Activated T-cell treated with anti-CD3 and anti-CD28 coated beads for 1 hour (primary cell): ENCODE measurements at places on chromosomes 16 and 17.

- no peak for DNase-seq
Measured at GRCh38 chr17:78395155-78395554, 16.7 kb downstream of the PGS1 start.

DNA sequence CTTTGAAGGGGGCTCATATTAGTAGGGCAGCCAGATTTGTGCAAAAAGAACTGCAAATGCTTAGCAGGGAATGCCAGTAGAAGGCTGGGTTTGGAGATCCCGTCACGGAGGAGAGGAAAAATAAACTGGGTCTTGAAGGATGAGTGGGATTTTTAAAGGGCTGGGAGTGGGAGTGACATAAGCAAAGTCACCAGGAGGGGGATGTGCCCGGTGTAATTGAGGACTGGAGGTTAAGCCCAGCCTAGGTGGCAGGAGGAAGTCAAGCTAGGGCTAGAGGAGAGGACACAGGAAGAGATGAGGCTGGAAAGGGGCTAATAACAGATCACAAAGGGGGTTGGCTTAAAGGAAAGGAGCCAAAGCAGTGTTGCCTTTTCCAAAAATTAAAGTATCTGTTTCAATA is 23.2 kb upstream of the LONP2 start:
- DNase-seq = no peak

GRCh38 chr17:10731408-10731879 is 1.6 kb upstream of the TMEM220 start:
- DNase-seq = no peak

DNA sequence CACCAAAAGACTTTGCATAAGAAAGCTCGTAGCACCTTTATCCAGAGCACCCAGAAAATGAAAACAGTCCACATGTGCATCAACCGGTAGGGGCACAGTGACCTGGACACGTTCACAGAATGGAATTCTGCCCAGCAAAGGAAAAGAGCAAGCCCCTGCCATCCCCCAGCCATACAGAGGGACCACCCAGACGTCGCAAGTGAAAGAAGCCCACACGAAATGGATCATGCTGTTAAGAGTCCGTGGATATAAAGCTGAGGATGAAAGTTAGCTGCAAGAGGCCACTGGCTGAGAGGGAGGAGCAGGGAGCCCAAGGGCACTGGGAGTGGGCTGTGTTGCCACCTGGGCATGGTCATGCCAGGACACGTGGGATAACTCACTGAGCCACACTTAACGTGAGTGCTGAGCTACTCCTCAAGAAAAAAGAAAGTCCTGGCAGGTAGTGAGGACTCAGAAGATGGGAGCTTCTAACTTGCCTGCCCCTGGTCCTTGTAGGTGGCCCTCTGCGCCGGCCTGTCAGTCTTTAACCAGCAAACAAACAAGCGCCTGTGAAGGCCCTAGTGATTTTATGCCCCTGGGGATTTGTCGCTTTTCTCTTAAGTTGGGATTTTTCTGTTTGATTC is 190.7 kb downstream of the C16orf95 start:
- no peak for DNase-seq

- DNase-seq = no peak
Measured at GRCh38 chr17:78329263-78330059, 30.4 kb downstream of the SOCS3 start.

GRCh38 chr17:14214271-14214670 is 22.4 kb downstream of the CDRT15 start:
- no peak for DNase-seq

- no peak for DNase-seq
Measured at GRCh38 chr17:50634224-50634914, at the start of gene ABCC3. Gene ABCC3 (plus strand): TSS chr17:50634881. CDS start chr17:50634937, 56 bp downstream.

DNA sequence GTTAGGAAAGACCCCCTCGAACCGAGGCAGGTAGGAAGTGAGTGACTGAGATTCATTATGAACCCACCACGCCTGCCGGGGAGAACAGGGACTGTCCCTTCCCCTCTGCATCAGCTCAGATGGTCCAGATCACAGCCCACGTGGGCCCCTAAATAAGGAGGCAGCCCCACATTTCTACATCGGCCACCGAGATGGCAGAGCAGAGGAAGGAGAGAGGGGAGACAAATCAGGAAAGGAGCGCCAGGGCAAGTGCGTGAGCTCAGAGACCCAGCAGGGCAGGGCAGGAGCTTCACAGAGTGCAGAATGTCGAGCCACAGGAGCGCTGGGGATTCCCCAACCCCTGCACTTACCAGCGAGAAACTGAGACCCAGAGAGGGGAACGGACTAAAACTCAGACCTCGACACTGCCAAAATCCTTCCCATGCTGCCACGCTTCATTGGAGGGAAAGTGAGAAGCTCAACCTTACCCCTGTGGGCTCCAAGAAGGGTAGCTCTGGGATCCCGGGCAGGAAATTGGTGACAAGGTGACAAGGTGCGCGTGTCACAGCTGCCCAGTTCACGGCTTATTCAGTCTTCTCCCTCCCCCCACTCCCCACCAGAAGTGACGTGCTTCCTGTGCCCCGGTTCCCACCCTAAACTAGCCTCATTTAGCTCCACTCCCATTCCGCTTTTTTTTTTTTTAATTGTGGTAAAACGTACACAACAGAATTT is at the start of gene ICAM2:
Gene ICAM2, minus strand, starts transcription at position 578 of the 711 bp plus-strand sequence. CDS start 13,942 bp downstream, outside the sequence.
- DNase-seq = peak; percentile 77

DNA sequence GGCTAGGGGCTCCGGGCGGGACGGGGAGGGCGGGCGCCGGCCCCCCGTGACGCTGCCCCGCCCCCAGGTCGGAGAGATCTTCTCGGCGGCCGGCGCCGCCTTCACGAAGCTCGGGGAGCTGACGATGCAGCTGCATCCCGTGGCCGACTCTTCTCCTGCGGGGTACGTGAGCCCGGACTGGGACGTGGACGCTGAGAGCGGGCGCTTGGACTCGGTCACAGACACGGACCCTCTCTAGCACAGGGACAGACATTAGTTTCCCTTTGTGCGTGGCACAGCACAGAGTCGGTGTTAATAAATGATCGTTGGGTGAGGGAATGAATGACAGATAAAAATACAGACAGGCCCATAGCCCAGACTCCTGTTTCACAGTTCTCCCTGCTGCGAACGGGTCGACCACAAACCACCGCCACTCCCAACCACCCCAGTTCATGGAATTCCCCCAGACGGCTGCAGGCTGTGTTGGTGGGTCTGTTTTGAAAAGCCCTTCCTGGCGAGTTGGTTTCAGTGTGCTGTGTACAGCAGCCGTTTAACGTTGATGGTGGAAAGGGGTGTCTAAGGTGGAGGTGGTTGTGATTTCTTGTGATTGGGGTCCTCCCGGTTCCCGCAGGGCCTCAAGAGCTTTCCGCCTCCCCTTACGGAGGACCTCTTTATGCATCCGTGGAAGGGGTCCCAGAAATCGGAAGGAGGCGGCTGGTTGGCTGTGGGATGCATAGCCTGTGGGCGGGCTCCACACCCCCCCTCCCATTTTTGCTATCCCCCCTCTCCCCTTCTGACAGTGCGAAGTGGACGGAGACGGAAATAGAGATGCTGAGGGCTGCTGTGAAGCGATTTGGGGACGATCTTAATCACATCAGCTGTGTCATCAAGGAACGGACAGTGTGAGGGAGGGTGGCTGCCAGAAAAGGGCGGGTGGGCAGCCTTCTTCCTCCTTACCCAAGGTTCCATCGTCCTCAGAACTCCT is 2.9 kb downstream of the RNASEK start:
- DNase-seq = peak; percentile 60

GRCh38 chr17:66897141-66897540 is 62.2 kb downstream of the CACNG5 start:
- no peak for DNase-seq

DNA sequence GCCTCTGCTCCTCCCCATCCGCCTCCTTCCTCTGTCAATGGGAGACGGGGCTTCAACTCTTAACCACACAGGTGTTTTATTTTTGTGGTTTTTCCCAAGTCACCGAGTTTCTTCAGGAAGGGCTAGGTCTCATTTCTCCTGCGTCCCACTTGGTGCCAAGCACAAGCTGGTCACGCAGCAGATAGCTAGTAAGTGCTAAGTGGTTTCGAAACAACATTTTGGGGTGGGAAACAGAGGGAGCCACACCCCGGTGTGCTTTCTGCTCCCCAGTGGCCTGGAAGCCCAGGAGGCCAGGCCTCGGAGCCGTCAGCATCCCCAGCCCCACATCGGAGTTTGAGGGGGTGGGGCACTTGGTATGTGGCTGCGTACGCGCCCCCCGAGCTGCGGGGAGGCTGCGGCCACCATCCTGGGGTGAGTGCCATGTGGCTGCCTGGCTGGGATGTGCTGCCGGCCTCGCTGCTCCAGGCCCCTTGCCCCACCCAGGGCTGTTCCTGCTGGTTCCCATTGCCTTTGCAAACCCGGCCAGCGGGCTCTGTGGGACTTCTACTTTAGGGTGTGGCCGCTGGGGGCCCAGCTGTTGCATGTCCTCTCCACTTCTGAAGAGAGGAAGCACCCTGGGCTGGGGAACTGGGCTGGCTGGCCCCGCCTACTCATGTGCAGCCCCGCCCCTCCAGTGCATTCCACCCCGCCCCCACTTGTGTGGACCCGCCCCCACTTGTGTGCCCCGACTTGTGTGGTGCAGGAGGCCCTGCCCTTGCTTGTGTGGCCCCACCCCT is 55.6 kb downstream of the BAIAP2 start:
- peak; percentile 17 for DNase-seq

DNA sequence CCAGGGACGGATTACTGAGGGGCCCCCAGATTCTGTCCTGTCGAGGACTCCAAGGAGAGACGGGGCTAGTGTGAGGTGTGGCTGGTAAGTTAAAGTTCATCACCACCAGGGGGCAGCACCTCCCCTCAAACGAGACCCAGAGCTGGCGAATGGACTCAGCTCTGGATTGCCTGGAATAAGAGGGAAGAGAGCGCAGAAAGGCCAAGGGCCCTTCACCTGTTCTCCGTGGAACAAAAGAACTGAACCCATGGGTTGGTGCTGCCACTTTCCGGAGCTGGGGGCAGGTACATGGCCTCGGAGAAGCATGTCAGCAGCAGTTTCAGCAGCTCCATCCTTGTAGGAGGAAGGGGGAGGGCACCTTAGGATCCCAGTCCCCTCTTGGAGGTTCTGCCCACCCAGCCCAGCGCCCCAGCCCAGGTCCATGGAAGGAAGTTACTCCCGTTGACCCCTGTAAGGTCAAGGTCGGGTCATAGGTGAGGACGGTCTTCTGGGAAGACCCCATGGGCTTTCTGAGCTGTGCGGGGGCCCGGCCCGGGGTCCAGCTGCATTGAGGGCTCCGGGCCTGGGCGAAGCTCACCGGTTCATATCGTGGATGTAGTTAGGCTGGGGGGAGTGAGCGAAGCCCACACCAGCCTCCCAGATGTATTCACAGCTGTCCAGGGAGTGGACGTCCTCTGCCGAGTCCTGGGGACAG is 10.8 kb downstream of the HID1 start:
- DNase-seq = peak; percentile 85

DNA sequence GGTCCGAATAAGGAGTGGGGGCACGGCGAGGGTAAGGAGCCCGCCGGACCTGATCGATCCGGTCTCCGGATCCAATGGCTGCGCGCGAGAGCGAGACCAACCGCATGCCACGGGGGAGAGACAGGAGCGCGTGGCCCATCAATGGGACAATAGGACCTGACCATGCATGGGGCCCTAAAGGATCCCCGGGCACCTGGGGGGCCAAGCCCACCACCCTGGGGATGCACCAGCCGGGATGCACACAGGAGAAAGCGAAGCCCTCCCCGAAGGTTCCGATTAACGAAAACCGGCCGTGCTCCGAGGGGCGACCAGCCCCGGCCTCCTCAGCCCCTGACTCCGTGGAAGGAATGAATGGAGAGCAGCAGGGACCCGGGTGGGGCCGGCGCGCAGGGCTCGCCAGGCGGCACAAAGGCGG is 525 bp downstream of the JPT1 start:
- peak; percentile 12 for DNase-seq

DNA sequence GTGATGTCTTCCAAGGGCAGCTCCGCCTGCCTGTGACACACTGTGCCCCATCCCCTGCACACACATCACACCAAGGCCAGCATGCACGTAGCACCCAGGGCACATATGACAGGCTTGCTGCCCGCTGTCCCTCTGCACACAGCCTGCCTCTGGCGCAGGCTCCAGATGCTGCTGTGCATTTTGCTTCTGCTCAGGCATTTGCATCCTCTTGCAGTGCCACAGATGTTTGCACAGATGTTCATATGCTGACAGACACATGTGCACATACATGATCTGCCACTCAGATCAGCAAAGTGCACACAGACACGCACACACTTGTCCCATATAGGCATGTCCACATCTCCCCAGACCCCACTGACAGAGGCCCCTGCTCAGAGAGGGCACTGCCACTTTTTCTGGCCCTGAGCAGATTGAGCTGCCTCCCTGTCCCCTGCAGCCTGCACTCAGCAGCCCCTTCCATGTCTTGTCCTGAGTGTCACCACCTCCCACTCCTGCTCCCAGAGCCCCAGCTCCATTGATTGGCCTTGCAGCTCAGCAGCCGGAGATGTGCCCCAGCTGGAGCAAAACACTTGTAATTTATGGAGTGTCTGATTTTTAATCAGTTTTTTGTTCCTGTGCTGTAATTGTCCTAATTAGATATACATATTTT is 115.1 kb upstream of the RPL38 start:
- DNase-seq = no peak

- DNase-seq = no peak
Measured at GRCh38 chr16:22296225-22297113, 740 bp upstream of the POLR3E start.

GRCh38 chr17:35104844-35105450 is 14.7 kb downstream of the RAD51D start:
- no peak for DNase-seq

DNA sequence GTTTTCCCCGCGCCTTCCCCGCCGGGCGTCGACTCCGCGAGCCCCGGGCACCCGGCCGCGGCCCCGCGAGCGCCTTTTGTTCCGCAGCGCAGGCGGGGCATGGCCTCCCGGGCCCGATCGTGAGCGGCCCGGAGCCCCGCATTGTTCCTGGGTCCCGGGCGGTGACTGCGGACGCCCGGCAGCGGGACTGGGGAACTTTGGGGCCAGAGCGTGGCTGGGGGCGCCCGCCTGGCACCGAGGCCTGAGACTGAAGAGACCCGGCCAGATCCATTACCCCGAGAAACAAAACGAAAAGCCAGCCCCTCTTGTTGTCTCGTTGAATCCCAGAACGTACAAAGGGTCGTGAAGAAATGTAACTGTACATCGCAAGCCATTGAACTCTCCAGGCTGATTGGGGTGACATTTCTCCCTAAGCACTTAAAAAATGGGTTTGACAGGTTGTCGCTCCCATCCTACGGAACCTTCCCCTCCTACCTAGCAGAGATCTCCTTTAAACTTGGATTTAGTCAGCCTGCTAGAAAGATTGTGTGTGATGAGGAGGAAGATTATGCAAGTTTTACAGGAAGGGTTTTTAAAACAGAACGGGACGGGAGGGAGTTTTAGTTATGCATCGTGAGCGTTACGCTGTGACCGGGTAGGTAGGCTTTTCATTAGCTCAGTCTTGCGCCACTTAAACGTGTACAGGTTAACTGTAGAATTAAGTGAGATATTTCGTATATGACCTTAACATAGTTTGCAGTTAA is 825 bp downstream of the METTL9 start:
- DNase-seq = no peak

DNA sequence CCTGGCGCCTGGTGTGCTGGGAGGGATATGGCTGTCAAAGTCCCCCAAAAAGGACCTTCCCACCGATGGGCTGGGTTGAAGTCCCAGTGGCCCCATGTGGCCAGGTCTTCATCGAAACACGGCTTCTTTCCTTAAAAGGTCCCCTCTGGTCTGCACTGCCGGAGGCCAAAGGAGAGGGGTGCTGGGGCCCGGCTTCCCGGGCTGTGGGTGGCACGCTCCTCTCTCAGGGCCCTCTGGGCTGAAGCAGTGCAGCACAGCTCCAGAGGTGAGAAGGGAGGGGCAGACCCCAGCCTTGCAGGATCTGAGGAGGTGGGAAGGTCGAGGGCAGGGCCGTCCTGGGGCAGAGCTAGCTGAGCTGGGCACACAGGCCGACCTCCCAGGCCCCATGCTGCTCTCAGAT is 6.7 kb downstream of the NPTX1 start:
- no peak for DNase-seq
